ENCODE measurements at places on chromosomes 11 and 22.

GRCh38 chr11:117380676-117381075 lies 53.0 kb downstream of the CEP164 start:
- no peak for DNase-seq

- DNase-seq: no peak
Observed at GRCh38 chr11:12016246-12016645, 7.8 kb upstream of the DKK3 start.

- DNase-seq: no peak
Observed at GRCh38 chr11:9150501-9150900, 59.1 kb upstream of the SCUBE2 start.

- DNase-seq: no peak
Observed at GRCh38 chr11:45321031-45321595, 35.0 kb upstream of the SYT13 start.

DNA sequence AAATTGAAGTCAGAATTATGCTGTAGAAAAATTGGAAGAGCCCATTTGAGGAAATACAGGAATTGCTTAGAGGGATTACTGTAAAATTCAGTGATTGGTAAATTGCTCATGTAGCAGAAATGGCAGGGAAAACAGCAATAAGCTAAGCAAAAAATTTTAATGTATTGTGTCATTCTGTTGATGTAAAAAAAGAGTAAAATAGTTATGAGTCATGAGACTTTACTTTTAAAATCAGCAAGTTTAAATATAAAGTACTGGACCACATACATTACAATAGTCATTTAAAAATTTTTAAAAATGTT lies 10.4 kb downstream of the PDHX start:
- peak; percentile 75 for DNase-seq

DNA sequence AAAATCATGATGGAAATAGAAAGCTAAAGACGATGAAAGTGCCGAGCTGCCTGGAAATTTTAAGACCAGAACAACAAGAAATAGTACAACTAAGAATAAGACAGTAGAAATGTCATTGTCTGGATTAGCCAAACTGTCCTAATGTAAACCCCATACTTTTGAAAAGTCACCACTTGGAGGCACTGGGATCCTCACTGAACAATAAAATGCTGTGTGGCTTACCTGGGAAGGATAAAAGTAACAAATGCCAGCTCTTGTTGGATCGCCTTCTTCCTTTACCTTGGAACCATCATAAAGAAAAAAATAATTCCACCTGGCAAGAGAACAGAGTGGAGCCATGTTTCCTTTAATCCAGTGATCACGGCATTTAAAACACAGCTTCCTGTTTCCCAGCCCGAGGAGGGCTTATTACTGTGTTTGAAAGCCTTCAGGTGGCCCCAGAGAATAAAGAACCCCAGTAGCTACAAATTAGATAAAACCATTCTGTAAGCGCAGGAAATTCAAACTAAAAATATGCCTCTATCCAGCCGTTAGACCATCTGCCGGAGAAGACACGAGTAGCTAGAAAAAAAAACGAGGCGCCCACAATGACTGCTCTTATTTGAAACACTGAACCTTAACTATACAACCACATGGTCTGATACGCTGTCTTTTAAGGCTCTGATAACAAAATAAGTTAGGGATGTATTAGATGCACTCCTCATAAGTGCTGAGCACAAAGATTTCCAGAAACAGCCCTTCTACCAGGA lies 4.4 kb downstream of the HPS4 start:
- no peak for DNase-seq

DNA sequence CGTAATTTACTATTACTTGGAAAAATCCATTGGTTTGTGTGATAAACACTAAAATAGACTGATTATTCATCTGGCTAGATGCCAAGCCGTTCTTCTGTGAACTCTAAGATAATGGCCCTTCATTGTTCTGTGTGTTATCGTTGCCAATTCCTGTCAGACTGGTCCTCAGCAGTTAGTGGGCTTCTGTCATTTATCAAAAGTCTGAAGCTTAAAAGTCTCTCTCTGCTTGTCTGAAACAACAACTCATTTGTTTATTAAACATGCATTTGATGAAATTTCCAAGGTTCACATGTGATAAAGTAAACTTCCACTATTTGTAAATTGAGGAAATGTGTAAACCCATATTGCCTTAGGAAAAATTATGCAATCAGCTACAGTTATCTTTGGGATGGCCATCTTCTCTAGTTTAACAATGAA lies 21.1 kb upstream of the RDX start:
- DNase-seq: peak; percentile 90

- DNase-seq: no peak
Observed at GRCh38 chr11:18317551-18317950, 4.4 kb downstream of the HPS5 start.

- DNase-seq: peak; percentile 73
Observed at GRCh38 chr11:65362320-65362931, 7.9 kb downstream of the TIGD3 start.

- DNase-seq: no peak
Observed at GRCh38 chr11:133047036-133047770, 485.1 kb downstream of the OPCML start.

GRCh38 chr11:6727971-6728760 lies 43.6 kb downstream of the OR2AG2 start:
- DNase-seq: no peak

GRCh38 chr11:115561116-115561515 lies 56.9 kb upstream of the CADM1 start:
- DNase-seq: no peak

GRCh38 chr11:120255519-120255866 lies 15.6 kb downstream of the POU2F3 start:
- no peak for DNase-seq

GRCh38 chr11:79406376-79406775 lies 34.5 kb downstream of the TENM4 start:
- peak; percentile 38 for DNase-seq

GRCh38 chr11:46741600-46742484 lies 22.8 kb downstream of the F2 start:
- no peak for DNase-seq

DNA sequence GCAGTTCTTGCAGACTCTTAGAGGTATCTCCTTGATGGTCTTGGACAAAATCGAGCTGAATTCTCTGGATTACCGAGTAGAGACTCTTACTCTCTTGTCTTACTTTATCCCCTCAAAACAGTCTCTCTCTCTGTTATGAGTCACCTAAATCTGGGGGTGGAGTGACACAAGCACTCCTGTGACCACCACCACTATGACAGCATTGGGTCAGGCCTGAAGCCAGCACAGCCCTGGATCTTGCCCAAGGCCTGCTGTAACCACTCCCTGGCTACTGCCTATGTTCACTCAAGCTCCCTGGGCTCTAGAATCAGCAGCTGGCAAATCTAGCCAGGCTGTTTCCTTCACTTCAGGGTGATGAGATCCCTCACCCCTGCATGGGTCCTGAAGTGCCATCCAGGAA lies 662.5 kb downstream of the LUZP2 start:
- DNase-seq: no peak

DNA sequence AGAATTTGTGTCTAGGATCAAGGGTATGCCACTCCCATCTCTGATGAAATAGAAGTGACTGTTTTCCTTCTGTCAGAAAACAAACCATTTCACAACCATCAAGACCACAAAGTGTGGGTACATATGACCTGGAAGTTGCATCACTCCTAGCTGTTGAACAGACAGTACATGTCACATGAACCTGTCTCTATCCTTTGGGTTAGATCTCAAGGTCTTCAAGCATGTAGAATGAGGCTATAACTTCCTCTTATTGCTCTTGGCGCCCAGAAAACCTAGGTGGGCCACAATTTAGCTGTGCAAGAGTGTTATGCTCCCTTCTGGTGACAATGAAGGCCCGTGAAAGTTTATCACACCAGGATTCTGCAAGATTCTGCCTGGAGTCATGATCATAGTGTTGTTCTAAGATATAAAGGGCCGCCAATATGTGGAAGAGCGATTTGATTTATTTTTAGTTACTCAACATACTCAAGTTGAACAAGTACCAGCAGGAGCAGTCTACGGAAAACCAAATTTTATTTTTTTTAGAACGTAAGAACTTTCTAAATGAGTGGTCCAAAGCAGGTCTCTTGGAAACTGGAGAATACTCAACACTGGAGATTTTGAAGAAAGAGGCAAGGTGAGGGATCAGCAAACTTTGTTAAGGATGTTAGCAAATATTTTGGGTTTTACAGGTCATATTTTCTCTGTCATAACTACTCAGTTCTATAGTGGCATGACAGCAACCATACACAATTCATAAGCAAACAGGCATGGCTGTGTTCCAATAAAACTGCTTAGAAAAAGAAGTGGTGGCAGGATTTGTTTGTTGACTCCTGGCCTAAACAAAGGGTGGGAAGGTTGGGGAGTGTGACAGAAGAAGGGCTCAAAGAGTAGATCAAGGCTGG lies 101.8 kb downstream of the USP35 start:
- peak; percentile 99 for DNase-seq

GRCh38 chr11:118310271-118310670 lies 5.7 kb downstream of the CD3E start:
- DNase-seq: no peak

GRCh38 chr11:22456993-22457762 lies 119.0 kb downstream of the SLC17A6 start:
- no peak for DNase-seq

DNA sequence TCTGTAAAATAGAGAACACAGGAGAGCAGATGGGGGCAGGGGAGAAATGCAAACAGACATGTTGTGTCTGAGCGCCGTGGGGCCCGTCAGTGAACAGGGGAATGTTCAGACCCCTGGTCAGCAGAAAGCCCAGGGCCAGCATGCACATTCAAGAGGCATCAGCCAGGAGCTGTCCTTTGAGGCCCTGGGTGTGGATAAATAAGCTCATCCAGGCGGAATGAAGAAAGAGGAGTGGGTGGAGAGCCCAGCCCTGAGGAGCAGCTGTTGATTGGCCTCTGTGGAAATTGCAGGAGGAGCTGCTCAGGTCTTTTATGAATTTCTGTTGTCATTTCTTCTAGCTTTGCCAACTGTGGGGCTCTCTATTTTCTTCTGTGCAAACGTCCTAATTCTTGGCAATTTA lies 49.7 kb upstream of the CECR2 start:
- no peak for DNase-seq

GRCh38 chr11:9200471-9200870 lies 64.7 kb downstream of the DENND5A start:
- no peak for DNase-seq

DNA sequence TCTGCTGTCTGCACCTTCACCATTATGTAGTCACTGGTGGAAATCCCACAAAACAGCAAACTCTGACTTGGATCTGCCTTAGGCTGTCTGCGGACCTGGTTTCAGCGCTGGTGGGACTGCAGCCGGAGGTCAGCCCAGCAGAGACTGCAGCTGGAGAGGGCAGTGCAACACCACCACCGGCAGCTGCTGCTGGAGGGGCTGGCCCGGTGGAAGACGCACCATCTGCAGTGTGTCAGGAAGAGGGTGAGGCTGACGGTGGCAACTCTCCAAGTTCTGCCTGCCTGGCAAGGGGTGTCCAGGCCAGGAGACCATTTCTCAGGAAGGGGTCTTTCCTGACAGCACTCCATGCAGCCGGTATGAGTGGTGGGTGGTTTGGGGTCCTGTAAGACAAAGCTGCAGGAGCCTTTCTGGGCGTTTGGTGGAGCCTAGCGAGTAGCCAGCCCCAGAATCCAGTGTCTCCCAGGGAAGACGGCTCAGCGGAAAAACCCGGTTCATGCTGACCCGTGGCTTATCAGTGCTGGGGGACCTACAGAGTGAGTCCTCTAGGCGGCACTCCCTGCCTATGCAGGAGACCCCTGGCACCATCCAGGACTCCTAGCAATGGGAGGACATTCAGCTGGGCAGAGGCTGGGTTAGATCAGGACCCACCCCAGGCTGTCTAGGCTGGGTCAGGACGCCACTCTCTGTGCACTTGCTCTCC lies 50.8 kb downstream of the PISD start:
- no peak for DNase-seq

DNA sequence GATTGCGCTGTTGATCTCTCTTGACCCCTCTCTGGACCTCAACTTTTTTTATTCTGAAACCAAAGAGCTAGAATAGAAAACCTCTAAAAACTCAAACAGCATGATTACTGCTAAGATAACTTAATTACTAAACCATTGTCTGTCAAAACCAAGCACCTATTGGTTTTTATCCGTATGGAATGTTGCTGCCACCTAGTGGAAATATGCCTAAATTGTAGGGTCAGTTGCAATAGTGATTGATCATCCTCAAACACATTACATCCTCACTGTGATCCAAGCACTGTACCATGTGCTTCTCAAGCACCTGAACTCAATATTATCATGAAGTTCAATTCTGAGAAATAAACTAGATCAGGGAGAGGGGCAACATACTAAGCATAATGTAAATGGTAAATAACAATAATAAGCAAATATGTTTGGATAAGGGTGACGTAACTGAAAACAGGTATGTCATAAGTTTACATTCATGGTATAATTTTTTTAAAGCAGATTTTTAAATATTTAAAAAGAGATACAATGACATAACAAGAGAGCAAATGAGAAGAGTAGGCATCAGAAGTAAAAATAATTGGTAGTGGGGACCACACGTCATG lies 3.8 kb upstream of the OR5A2 start:
- peak; percentile 77 for DNase-seq

- no peak for DNase-seq
Observed at GRCh38 chr11:19422276-19422675, 181.5 kb upstream of the E2F8 start.
